Omental fat pad (tissue), 4 donors: ENCODE measurements at places on chromosomes 2 and 18. TPM values are rescaled to one million over a fixed set of nuclear protein-coding genes. Genes with fewer than 3 reads are reported as not detected.

DNA sequence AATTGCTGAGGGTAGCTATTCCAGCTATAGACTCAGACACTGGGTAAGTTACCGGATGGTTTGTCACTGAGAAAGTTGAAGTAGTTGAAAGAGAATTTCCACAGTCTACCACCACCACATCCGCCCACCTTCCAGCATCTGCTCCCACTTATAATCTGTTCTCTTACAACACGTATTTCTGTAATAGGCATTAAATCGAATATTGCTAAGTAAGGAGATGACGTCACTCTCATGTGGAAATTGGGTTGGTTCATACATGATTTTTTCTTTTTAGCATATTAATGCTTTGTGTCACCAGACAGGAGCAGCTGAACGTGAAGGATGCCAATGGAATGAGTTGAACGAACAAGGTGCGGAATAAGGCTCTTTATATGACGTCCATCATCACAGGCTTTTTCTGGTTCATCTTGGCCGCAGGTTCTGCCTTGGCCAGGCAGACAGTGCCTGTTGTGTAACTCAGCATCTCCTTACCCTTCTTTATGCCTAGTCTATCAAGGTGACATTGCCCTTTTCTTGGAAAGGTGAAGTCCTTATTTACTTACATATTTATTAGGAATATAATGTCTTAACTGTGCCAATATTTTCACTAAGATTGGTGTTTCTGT, 45.9 kb downstream of the THUMPD2 start:
- no peak for DNase-seq

The RGPD3 gene
- 0.47 TPM for total RNA-seq

DNA sequence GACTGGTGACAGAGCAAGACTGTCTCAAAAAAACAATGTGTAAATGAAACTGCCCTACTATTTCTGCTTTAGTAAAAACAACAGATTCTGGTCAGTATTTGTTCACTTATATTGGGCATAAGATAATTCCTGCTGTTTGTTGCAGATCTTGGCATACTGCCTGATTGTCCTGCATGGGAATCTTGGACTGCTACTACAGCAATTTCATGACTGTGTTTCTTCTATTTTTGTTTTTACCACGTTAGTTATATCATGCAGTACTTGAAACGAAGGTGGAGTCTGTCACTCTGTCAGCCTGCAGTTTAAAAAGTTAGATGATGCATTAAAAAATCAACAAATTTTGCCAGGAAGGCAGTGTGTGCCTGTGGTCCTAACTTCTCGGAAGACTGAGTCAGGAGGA, 14.2 kb upstream of the CLASP1 start:
- no peak for DNase-seq

The SERPINB11 gene
- not detected for total RNA-seq

The ELOA2 gene
- total RNA-seq, result not detected

DNA sequence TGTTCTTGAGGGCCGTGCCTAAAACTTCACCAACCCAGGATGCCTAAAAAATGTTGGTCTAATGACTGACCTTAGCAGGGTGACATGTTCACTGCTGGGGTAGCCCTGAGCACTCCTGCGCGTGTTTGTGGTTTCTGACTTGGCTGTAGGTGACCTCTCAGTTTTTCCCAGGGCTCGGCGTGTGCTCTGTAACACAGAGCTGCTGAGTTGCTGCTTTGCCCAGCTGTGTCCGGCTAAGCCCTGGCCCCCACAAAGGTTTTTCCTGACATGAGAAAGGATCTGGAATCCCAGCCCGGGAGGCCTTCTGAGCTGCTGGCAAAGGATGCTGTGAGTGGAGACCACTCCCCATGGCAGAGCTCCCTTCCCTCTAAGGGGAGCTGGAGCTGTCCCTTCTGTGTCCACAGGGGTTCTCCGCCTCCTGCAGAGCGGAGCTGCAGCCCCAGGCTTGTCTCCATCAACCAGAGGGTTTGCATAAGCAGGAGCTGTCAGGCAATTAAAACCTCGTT, 52.7 kb downstream of the CRIM1 start:
- no peak for DNase-seq

DNA sequence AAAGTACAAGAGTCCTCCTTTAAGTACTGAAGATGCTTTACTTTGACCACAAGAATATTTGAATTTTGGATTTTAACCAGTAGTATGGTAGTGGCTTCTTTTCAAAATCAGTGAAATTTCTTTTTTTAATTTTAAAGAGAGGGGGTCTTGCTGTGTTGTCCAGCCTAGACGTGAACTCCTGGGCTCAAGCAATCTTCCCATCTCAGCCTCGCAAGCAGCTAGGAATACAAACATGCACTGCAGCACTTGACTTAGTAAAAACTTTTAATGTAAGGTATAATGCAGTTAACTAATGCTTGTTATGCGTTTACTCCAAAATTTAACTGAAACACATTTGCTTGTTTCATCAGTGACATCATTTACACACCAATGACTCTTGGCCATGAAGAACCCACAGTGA, 49.6 kb downstream of the EML4 start:
- DNase-seq, result no peak

The MEIS1 gene
- 19.8 TPM for total RNA-seq

The MAPK4 gene
- total RNA-seq, result not detected

The SLC40A1 gene
- 227 TPM for total RNA-seq

DNA sequence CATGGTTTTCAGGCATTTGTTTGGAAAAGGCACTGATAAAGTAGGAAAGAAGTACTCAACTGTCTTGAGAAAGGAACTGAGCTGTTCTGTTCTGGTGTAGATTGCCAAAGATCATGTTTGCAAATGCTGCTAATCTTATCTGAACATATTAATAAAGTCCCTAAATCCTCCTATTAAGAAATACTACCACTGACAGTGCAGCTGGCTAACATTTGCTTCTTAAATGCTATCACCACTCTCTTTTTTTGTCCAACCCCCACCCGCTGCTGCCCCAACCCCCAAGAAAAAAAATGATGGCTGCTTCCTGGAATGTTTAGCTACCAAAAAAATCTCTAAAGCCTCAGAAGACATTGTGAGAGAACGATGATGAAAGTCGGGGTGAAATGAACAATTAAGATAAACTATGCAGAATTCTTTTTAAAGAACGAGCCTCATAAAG, 130.7 kb downstream of the CCBE1 start:
- no peak for DNase-seq

The REG1B gene
- total RNA-seq, result not detected

GRCh38 chr2:159450180-159450579, 163.7 kb upstream of the WDSUB1 start:
- no peak for DNase-seq

The AKAIN1 gene
- total RNA-seq, result not detected

GRCh38 chr2:237199577-237199976, 113.9 kb downstream of the COPS8 start:
- DNase-seq, result no peak

DNA sequence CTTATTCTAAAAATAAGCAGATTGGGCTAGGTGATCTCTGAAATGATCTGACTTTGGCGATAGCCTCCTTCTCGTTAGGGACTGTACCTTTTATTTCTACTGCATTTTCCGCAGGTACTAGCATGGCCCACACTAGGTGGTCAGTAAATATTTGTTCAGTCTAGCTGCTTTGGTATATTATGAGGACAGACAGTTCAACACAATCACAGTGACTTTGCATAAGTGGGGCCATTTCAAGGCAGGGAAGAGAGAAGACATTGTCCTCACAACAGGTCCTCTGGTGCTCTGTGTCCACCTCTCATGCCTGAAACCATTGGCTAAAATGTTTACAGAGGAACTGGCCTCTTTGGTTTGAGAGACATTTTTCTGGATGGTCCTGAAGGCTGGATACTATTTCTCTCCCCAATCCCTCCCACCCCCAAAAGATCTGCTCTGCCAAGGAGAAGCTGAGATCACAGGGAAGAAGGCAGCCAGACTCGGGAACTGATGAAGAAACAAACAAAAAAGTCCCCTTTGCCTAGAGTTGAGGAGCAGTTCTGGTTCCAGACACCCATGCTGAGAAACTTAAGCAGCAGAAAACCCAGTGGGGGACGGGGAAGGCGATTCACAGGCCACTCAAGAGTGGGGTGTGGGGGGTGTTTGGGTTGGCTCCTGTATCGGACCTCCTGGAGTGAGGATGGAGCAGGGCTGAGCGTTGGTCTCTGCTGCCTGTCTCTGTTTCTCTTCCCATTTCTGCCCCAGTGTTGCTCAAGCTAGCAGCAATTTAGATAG, 2.9 kb upstream of the TNP1 start:
- no peak for DNase-seq

The KCNJ3 gene
- total RNA-seq, result not detected

GRCh38 chr2:28613633-28614501, 118.0 kb downstream of the PLB1 start:
- DNase-seq, result no peak

The SCYGR7 gene
- not detected for total RNA-seq

DNA sequence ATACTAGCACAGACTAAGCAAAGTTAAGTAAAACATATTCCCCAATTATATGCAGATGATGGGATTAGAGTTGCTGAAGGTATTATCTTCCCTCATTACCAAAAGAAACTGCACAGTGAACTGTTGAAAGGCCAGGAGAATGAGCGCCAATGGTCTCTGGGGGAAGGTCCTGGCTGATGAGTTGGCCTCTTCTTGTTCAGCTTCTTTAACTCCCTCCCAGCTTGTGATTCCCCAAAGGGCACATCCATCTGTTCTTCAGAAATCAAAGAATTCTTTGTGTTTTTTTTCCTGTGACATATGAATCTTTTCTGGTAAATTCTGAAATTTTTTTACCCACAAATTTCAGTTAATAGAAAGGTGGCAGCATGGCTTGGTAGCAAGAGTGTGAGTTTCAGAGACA, 667.6 kb downstream of the CNTNAP5 start:
- no peak for DNase-seq

DNA sequence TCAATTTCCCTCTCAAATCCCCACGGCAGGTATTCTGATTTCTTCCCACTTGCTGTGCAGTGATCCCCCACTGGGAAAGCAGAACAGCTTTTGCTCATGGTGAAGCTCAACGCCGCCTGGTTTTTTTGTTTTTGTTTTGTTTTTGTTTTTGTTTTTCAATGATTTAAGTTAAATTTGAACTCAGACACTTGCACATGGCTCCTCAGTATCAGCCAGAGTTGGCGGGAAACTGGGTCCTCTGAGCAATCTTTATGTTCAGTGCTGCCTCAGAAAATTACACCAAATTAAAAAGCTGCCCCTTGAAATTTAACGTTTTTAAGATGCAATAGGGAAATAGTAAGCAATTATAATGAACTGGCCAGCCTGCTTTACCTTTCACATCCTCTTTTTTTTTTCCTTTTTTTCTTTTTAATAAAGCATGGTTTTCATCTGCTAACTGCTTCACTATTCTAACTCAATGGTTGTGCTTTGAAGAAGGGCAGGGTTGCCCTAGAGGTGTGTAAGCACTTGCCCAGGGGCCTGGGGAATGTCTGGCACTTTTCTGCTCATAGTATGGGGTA, 277.0 kb upstream of the HNRNPA3 start:
- no peak for DNase-seq

GRCh38 chr18:48820483-48821250, 130.1 kb downstream of the SMAD7 start:
- no peak for DNase-seq

DNA sequence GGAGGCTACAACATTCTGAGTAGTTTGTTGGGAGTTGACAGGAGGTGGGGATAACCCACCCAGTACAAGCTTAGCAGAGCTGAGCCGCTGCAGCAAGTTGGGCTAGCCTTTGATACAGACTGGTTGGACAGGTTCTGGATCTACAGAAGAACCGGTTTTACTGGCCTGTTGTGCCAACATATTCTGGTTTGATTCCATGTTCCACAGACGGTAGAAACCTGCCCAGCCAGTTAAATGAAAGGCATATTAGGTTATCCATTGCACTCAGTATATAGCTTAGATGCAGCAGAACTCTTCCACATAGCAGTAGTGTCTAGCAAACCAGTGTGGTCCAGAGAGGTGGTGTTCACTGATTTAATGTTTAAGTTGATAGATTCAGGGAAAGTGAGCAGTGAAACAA, 19.3 kb upstream of the RBBP8 start:
- DNase-seq, result no peak

The PIEZO2 gene
- total RNA-seq, result 3.5 TPM

GRCh38 chr2:108268001-108268400, 20.7 kb upstream of the SULT1C2 start:
- DNase-seq, result no peak

DNA sequence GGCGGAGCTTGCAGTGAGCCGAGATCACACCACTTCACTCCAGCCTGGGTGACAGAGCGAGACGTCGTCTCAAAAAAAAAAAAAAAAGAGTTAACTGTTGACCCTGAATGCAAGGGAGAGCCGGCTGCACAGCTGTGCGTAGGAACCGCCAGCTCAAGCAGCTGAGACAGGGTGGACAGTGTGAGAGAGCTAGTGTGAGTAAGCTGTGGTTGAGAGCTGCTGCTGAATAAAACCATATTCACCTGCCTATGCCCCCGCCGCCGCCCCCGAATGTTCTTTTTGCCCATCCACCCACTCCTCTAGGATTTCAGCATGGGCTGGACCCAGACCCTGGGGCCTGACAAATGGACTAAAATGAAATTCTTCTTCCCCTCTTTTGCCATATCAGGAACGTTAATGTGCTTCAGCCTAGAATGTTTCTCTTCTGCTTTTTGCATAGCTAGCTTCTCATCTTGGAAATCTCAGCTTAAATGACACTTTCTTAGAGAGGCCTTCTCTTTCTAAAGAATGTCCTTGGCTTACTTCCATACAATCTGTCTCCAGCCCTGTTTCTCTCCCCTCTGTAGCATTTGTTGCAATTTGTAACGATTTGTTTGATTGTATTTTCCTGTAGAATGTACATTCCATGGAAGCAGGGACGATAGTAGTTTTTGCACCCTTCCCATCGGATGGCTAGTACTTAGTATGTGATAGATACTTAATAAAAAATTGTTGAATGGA, 142.7 kb downstream of the KLHL14 start:
- no peak for DNase-seq

DNA sequence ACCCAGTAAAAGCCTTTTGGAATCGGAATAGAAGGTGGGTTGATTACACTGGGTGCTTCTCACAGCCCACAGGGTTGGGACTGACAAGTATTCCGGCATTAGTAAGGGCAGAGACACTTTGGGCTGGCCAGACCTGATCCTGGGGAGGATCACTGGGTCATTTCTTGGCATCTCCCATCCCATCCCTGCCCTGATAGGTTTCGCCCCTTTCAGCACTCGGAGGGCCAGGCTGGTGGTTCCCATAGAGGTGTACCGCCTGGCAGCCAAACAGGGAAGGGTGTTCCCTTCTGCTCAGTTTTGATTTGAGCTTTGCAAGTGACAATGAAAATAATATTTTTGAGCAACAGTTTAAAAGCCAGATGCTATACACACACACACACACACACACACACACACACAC, 37.3 kb downstream of the CYP1B1 start:
- DNase-seq, result no peak

DNA sequence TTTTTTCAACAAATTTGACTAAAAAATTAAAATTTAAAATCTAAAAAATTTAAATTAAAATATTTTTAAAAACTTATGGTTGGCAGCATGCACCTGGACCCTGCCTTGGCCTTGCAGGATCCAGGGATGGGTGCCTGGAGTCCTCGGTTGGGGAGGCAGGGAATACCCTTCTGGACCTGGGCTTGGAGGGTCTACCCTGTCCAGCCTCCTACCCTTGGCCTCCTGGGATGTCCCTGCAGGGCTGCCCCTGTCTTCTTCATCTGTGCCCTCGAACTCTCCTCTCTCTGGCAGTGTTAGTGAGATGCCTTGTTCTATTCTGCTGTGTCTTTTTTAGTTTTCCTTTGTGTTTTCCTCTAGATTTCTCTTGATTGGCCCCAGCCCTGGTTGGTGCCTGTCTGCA, 68.9 kb upstream of the HAAO start:
- no peak for DNase-seq
